Amniotic stem cell (primary cell): ENCODE measurements at places on chromosomes 2 and 18.

DNA sequence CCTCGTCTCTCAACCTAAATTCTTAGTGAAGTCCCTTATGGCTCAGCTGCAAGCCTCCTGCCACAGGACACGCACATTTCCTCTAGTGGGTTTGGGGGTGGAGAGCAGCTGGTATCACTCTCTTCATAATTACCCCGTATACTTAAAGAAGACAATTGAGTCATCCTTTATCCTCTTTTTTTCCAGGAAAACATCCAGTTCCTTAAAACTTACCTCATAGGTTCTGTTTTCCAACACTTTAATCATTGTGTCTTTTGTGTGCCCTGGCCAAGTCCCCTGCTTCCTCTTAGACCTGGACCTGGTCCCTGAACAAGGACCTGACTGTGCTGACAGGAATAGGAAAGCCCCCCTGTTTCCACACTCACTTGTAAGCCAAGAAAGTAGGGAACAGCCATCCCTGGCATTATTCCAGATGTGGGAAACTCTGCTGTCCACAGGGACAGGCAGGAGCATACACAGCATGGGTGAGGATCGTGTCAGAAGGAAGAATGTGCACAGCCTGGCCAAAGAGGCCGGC is 42.3 kb upstream of the MYO1B start:
- DNase-seq = no peak

GRCh38 chr2:233758141-233758540 is 1.9 kb upstream of the UGT1A1 start:
- DNase-seq = no peak

GRCh38 chr18:37654731-37655369 is 89.3 kb upstream of the CELF4 start:
- DNase-seq = no peak

GRCh38 chr2:237149425-237149824 is 63.7 kb downstream of the COPS8 start:
- DNase-seq = no peak

DNA sequence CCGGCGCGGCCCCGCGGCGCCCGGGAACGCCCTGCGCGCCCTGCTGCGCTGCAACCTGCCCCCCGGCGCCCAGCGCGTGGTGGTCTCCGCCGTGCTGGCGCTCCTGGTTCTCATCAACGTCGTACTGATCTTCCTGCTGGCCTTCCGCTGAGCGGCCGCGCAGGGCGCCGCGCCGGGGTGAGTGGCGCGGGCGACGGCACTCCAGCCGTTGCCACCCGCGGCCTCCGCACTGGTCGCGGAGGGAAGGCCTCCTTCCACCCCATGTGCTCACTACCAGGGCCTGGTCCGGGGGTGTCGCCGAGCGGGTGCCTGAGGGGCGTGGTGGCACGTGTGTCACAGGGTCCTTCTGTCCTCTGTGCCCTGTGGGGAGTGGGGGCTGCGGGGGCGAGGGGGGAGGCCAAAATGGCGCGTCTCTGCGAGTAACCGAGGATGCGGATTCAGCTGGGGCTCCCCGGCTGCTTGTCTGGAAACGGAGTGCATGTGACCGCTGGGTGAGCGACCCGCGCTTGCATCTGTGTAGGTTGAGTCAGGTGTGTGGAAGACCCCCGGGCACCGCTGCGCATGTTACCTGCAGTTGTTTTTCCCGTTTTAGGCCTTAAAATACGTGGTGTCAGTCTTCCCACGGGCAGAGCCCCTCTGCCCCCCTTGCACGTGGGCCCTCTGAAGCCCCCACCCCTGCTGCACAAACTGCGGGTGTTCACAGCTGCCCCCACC is 58.0 kb downstream of the FAM168B start:
- DNase-seq = no peak

DNA sequence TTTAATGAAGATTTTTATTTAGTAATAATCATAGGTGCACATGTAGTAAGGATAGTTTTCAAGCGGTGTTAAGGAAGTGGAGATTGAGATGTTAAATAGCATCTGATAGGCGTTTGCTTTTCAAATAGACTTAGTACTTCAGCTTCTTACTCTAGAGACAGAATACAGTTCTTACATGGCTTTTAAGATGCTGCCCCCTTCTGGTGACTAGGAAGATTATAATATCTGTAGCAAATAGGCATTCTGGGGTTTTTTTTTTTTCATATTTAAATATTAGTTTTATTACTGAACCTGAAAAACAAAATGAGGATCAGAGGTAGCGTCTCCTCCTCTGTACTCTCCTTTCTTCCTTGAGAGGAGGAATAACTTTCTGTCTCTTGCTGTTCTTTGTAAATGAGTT is 100.2 kb downstream of the AGAP1 start:
- peak; percentile 61 for DNase-seq

- DNase-seq = no peak
Observed at GRCh38 chr2:173948842-173949241, 16.3 kb downstream of the SP3 start.

GRCh38 chr2:158101384-158101926 is at the start of gene UPP2:
UPP2 (plus strand) TSS chr2:158101876; CDS start chr2:158102064, 188 bp downstream.
- no peak for DNase-seq

GRCh38 chr2:198325359-198325758 is 521.0 kb downstream of the PLCL1 start:
- DNase-seq = no peak

DNA sequence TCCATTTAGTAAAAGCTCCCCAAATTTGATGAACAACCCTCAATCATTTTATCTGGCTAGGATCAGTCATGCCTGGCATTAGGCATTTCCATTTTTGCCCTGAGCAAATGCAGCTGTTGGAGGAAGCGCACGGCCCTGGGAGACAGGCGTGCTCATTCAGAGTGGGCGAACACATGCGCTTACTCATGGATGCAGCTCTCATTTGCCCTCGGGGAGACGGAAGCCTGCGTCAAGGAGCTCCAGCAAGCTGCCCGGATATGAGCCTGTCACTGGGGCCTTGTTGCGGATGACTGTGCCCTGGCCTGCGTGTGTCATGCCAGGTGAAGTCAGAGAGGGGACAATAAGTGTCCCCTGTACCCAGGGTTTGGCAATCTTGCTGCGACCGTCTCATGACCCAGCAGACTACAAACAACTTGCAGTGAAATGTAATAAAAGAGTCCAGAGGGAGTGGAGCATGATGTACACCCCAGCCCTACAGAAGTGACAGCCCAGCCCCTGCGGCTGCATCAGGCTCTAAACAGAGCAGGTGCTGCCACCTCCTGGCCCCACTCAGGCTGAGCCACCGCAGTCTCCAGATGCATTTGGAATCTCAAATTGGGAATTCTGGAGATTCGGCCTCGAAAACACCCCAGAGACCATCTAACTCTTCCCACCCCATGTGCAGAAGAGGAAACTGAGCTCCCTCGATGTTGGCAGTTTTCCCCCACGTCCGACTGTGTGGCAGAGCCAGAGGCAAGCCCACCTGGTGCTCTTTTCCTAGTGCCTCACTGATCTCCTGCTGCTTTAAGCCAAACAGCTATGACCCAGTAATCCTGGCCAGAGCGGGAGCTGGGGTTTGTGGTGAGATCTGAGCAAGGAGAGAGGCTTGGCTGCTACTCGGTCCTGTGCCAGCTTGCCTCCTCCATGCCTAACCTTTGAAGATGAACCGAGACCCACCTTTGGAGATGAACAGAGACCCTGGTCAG is 105.0 kb upstream of the ALK start:
- DNase-seq = peak; percentile 86

DNA sequence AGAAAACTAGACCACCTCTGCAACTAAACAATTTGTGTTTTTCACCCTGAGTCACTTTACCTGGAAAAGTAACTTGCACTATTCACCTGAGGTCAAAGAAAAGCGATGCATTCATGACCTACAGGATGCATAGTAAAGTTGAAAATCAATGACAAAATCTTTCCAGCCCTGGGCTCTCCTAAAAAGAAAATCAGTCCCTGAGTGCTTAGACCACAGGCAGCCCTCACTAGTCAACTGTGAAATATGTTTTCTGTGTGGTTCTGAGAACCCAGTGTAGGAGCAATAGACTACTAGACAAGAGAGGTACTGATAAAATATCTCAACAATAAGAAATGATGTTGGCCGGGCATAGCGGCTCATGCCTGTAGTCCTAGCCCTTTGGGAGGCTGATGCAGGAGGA is 133.1 kb downstream of the TXNL1 start:
- no peak for DNase-seq

DNA sequence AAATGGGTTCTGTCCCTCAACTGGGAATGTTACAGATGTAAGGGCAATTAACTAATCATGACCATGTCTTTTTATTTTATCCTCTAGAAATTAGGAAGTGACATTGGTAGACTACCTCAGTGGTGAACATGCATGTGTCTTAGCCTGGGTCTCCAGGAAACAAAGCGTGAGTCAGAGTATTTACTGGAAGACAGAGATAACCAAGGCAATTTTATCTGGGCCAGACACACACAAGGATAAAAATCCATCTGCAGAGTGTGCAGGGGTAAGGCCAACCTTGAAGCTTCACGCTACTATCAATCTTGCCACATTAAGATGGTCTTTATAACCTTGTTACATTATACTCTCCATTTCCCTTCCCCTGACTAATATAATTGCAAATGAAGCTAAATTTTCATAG is 487.5 kb downstream of the SUCLG1 start:
- DNase-seq = no peak

DNA sequence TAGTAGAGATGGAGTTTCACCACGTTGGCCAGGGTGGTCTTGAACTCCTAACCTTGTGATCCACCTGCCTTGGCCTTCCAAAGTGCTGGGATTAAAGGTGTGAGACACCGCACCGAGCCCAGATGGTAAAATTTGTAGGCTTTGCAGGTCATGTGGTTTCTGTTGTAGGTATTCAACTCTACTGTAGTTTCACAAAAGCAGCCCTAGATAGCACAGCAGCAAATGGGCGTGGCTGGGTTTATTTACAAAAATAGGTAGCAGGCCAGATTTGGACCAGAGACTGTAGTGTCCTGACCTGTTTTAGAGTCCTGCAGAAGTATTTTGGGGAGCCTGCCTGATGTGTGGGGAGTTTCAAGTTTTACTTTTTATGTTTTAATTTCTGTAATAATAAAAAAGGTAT is 84.1 kb upstream of the RASGRP3 start:
- DNase-seq = no peak

GRCh38 chr2:68861330-68861729 is 9.9 kb downstream of the BMP10 start:
- DNase-seq = no peak

GRCh38 chr2:72695676-72696075 is 130.2 kb downstream of the EXOC6B start:
- no peak for DNase-seq

- DNase-seq = no peak
Observed at GRCh38 chr2:43104763-43105162, 121.6 kb downstream of the ZFP36L2 start.
